ENCODE measurements at places on chromosomes 11 and 22.

- no peak for DNase-seq
Measured at GRCh38 chr11:15826826-15827225, 529.5 kb downstream of the SOX6 start.

DNA sequence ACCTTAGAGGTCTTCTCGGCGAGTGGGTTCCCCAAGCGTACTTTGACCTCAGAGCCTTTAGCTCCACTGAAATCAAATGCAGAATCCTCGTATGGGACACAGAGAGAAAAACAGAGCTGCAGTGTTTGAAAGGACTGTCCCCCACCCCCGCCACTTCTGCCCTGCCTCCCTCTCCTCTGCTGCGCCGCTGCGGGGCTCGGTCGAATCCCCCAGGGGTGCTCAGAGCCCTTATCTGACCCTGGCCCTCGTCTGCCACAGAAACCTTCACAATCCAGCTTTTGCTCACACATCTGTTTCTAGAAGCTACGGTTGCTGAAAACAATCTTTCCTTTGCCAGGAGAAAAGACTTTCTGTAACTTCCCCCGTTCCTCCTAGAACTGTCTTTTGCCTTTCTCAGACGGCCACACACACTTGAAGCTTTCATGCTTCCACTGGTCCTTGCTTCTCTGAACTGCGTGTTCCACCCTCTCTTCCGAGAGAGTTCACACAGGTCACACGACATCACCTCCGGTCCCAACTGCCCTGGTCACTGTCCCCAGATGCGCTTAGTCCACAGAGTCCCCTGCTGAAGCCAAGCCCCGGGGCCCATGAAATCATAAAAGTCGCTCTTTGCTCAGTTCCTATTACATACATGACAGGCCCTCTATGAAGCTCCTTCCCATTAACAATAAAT is 3.7 kb downstream of the SMIM35 start:
- no peak for DNase-seq

DNA sequence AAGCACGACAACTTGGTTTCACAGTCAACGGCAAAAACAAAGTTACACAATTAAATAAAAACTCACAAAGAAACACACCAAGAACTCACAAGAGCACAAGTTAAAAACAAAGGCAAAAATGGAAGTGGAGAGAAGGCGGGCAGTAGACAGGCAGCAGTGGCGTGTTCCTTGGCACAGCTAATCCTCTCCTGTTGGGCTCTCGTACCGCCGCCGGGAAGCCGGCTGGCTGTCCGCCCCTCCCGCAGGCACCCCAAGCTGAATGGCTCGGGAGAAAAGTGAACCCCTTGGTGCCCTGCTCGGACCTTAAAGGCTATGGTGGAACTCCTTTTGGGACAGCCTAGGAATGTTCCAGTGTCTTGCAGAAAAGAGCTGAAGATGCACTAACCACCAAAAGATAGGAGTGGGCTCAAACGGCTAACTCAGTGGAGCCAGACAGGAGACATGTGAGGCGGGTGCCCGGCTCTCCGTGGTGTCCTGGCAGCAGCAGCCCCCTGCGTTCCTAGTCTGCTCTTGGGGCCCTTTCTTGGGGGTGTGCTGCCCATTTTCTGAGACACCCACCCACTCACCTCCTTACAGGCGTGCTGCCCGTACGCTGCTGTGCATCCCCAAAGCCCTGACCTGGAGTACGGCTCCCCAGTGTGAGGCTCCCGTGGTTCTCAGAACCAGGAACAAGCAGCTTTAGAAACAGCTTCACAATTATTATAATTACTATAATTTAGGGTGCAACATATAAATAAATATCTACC is 86.1 kb upstream of the BID start:
- DNase-seq = no peak

DNA sequence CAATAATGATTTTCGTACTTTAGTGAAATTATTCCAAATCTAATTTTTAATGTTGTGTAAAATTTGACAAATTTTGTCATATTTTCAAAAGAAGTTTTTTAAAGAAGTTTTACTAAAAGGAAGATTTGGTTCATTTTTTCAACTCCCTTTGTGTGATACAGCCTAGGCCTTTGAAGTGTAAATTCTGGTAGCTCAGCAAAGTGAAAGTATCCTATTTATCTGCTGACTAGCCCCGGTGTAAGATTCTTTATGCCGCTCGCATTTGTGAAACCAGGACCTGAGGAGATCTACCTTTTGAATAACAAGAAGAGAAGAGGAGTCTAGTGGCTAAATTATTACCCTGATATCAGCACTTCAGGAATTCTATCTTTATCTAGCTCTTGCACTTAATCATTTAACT is 177.4 kb downstream of the JRKL start:
- no peak for DNase-seq

DNA sequence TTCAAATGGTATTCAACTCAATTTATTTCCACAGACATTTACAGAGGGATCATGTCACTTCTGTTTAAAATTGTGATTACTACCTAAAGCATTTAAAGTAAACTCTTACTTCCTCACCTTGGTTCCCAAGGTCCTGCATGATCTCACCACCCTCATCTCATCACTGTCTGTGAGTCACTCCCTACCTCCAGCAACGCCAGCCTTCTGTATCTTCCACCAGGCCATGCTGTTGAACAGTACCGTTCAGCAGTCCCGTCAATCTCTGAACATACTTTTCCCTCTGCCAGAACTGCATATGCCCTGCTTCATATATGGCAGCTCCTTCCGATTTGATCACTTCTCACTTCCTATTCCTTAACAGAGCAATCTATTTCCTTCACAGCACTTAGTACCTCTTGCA is 2.0 kb downstream of the FBXO3 start:
- DNase-seq = no peak

DNA sequence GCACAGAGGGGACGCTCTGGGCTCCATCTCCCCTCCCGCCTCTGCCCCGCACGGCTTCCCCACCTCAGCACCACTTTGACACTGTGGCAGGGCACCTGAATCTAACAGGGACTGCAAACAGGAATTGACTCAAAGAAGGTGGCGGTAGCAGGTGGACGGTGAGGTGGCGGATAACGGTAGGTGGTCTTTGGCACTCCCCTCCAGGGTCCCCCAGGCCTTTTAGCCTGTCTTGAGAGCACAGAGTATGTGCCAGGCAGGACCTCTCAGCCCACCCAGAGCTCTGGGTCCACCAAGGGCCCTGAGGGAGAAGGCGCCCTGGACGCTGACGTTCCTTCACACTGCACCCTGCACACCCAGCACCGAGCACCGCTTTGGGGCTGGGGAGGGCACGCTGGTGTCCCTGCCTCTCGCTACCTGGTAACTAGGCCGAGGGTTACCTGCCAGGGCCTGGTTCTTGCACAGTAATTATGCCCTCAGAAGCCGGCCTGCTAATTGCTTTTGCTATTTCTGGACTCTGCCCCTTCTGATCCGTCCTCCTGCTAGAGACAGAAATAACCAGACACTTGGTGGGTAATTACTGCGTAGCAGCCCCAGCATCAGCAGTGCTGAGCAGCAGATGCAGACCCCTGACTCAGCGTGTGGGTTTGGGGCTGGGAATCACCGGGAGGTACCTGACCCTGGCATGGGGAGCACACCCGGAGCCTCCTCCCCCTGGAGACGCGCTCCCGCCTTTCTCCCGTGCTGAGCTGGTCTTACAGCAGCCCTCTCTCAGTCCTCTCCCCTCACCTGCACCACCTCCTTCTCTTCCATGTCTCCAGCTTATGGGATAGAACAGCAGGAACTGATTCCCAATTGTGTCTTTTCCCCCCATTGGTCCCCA is 103.3 kb upstream of the B3GAT1 start:
- DNase-seq = no peak

GRCh38 chr11:75471176-75471973 is 38.4 kb upstream of the KLHL35 start:
- no peak for DNase-seq

DNA sequence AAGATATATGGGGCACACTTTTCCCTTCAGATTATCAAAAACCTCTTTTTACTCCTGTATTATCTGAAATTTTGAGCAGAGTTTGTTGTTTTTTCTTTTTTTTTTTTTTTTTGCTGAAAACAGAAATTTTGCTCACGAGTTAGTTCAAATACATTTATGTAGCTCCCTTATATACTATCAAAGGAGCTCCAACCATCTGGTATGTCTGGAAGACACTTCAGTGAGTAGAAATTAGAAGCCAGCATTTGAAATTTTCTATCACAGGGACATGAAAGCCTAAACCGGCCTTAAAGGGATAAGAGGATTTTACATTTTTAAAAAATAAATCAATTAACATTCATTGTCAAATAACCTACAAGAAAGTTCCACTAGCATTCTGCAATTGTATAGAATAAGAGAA is 73.3 kb downstream of the DDIAS start:
- no peak for DNase-seq

GRCh38 chr11:117796872-117797529 is at the start of gene DSCAML1:
DSCAML1 (minus strand) TSS chr11:117797216; CDS start chr11:117797079, 137 bp downstream.
- DNase-seq = peak; percentile 12

DNA sequence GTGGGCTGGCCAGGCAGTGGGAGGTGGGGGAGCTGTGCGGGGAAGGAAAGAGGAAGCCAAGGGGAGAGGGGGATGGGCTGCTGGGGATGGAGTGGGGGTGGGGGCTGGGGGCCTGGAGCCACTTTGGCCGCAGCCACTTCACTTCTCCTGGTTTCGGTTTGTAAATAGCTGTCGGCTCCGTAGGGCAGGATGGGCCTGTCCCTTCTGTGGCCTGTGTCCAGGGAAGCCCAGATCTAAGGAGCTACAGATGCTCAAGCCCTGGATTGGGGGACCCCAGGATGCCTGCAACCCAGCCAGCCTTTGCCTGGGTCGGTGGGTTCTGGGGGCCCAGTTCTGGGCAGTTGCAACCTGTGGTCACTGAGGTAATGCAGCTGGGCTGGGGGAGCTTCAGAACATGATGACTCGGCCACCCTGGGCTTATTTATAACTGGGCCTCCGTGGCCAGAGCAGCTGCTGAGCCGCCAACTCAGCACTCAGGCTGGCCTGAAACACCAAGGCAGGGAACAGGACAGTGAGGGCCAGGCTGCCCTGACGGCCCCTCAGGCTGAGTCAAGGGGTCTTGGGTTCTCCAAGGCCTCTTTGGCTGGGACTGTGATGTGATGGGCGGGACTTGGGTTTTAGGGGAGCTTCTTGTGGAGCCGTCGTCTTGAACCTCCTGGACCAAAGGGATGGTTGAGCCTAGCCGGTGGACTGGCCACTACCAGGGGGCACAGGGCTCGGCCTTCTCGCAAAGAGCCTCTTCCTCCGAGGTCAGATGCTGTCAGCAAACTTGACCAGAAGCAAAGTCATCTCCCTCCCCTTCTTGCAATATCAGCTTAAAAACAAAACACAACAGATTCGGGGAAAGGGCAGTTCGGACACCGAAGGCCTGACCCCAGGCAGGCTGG is 15.0 kb upstream of the SLC39A13 start:
- peak; percentile 52 for DNase-seq

DNA sequence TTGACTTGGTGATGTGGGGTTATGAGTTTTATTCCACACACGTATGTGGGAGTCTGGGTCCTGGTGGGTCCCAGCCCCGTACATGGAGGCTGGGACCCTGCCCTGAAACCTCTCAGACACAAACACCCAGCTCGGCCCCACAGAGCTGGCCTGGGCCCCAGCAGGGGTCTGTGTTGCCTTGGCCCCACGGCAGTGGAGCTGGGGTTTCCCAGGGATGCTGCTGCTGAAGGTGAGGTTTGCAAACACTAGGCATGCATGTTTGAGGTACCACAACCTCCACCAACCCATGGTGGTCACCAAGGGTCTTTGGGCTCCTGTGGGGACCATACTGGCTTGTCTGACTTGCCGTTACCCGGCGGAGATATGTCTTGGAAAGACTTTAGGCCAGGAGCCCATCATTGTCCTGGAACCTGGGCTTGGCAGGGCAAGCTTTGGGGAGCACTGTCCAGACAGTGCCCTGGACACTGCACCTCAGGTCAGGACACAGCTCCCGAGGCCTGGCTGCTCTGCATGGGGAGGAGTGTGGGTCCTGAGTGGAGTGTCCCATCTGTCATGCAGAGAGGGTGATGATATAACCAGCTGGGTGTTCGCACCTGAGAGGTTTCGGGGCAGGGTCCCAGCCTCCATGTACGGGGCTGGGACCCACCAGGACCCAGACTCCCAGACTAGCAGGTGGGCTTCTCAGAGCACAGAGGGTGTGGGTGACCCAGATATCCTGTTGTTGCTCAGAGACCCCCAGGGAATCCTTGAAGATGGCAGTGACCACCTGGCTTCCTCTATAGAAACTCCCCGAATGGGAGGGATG is 63.3 kb downstream of the KCNQ1 start:
- DNase-seq = no peak

DNA sequence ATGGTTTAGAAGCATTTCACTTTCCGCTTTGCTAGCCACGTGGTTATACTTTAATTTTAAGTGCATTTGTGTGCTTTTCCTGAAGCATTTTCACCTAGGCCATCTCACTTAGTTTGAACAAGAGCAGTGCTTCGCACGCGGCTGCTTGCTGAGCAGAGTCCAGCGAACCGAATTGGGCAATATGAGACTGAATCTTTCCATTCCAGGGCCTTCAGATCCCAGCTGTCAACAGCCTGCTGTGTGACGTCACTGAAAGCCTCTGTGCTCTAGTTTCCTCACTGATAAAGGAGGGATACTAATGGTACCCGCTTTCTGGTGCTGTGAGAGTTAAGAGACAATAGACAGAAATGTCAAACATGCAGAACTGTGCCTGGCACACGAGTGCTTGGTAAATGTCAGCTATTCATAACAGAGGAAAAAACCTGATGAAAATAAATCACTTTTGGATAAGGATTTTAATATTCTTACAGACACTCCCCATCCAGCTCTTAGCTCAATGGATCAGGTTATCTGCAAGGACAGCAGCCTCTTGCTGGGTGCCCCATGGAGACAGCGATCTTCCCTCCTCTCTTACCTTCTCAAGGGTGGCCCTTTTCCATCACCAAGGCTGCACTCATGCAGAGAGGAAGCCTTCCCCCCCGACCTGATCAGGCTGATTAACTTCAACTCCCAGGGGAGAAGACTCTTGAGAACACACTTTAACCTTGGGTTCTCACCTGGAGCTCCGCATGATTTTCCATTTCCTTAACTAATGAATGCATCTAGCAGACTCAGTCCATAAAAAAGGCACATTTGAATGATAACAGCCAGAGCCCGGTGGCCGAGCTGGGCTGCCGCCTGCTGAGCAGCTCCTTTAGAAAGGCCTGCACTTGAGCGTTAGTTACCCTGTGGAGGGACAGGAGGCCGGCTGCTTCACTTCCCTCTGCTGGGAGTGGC is 3.5 kb upstream of the GLB1L3 start:
- DNase-seq = peak; percentile 73

DNA sequence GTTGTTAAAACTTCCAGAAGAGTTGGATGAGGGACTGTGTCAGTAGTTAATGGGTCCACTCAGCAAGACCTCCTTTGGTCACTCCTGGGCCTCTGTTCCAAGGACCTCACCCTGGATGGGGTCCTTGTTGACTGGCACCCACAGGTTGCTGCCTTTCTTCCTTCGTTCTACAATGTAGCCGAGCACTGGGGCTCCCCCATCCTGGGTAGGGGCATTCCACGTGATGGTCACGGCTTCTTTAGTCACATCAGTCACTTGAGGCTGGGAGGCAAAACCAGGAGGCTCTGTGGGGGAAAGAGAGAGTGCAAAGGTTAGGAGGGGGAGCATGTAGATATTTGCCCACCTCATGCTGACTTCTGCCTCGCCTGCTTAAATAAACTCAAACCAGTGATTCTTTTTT is 12.0 kb downstream of the TMEM86A start:
- no peak for DNase-seq

GRCh38 chr22:43828725-43828997 is 16.6 kb upstream of the EFCAB6 start:
- DNase-seq = no peak

- peak; percentile 59 for DNase-seq
Measured at GRCh38 chr11:64969209-64969608, 2.7 kb downstream of the MAJIN start.

All from foreskin fibroblast (primary cell).